ENCODE measurements at places on chromosomes 11 and 22. TPM values are rescaled to one million over a fixed set of nuclear protein-coding genes. Genes with fewer than 3 reads are reported as not detected.

DNA sequence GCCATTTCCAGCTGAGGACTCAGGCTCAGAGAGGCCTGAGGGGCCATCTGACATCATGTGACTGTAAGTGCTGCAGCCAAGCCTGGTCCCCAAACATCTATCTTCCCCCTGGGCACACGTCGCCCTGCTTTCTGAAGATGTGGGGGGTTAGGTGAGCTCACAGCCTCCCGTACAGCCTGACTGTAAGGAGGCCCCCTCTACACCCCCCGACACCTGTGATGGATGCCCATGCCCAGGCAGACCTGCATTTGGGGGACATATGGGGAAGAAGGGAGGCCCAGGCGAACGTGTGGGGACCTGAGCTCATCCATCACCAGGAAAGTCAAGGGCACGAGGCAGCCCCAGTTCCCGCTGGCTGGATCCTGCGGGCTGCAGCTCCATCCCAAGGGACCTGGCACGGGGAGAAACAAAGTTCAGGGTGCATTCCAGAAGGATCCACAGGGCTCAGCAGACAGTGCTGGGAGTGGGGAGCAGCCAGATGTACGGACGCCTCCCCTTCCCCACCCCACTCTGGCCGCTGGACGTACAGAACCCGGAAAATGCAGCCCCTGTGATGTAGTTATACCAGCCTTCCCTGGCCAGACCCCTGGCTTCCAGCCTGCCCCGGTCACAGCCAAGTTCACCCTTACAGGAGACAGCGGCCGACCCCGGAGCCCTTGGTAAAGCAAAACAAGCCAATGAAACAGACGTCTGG, 1431.4 kb downstream of the BRD1 start:
- no peak for ATAC-seq

GRCh38 chr11:22901603-22902002, 41.3 kb upstream of the CCDC179 start:
- no peak for ATAC-seq

GRCh38 chr22:46614025-46614931, 5.9 kb upstream of the GRAMD4 start:
- ATAC-seq = peak; percentile 29

- no peak for ATAC-seq
Measured at GRCh38 chr11:32840587-32840986, 10.9 kb downstream of the PRRG4 start.

DNA sequence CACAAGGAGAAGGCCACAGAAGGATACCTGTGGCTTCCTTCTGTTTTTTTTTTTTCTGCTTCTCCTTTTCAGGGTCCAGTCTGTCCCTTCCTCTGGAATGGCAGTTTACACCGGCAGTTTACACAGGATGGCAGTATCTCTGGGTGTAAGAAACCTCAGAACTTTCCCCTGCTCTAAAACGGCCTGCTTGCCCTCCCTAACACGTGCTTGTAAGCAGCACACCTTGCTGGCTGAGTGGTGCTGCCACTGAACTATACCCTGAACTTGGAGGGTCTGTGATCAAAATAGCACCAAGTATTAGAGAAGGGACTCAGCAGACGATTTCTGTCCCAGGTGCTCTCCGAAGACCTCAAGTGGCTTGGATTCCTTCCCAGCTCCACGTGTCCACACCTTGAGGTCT, 904 bp upstream of the OPCML start:
- no peak for ATAC-seq

GRCh38 chr22:40024201-40025061, 29.7 kb downstream of the FAM83F start:
- peak; percentile 68 for ATAC-seq

- peak; percentile 51 for ATAC-seq
Measured at GRCh38 chr11:67118181-67118766, 789 bp upstream of the KDM2A start.

DNA sequence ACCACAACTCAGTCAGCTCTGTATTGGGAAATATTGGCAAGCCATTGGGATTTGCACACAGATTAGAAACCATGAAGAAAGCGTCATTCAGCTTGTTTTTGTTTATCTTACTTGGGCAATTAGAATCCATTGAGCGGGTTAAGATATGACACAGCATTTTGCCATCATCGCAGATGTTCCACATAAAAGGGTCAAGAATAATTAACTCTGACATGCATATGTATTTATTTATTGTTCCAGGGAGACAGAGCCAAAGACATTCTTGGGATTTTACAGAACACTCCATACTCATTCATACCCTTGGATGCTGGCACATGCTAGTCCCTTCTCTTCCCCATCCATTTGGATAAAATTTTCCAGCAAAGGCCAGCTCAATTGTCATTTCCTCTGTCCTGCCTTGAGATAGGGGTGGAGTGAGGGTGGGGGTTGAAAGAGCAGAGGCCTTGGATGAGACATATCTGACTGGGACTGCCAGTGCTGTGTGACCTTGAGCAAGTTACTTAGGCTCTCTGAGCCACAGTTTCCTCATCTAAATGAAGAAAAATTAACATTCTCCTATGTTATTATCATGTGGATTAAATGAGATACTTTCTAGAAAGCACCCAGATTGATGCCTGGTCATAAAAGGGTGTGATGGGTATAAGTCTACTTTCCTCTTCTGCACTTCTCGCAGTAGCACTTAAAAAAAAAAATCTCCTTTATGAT, 179.7 kb downstream of the RRAS2 start:
- no peak for ATAC-seq

- ATAC-seq = peak; percentile 0
Measured at GRCh38 chr11:34356576-34356912, 1.3 kb downstream of the ABTB2 start.

The CTSF gene
- 33.7 TPM for total RNA-seq

The LMO1 gene
- total RNA-seq = 11.7 TPM

The MOGAT2 gene
- total RNA-seq = 0.48 TPM

The SHANK2 gene
- total RNA-seq = 13.3 TPM

The AKIP1 gene
- 27.2 TPM for total RNA-seq

The PDGFD gene
- total RNA-seq = 5.3 TPM

Measured in motor neuron (in vitro differentiated cells).